ENCODE measurements at places on chromosomes 3 and 15. TPM values are rescaled to one million over a fixed set of nuclear protein-coding genes. Genes with fewer than 3 reads are reported as not detected.
A peak's percentile ranks its signal among the peaks of the same experiment; 100 is the strongest.

DNA sequence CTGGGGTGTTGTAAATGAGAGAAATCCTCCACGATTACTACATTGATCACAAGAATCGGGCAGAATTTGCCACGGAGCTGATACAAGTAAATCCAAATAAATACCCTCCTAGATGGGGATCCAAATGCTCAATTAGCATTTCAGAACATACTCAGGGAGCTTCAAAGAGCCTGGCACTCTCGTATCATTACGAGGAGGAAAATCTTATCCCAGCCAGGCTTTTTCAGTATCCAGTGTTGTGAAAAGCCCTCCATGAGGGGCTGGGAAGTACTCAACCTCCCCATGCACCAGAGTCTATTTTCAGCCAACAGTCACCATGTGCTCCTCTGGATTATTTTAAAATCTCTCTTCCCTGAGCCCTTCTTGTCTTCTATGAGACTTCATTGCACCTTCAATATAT, 122.6 kb upstream of the ARRDC4 start:
- DNase-seq = no peak

The ZNF501 gene
- total RNA-seq = 4.9 TPM

DNA sequence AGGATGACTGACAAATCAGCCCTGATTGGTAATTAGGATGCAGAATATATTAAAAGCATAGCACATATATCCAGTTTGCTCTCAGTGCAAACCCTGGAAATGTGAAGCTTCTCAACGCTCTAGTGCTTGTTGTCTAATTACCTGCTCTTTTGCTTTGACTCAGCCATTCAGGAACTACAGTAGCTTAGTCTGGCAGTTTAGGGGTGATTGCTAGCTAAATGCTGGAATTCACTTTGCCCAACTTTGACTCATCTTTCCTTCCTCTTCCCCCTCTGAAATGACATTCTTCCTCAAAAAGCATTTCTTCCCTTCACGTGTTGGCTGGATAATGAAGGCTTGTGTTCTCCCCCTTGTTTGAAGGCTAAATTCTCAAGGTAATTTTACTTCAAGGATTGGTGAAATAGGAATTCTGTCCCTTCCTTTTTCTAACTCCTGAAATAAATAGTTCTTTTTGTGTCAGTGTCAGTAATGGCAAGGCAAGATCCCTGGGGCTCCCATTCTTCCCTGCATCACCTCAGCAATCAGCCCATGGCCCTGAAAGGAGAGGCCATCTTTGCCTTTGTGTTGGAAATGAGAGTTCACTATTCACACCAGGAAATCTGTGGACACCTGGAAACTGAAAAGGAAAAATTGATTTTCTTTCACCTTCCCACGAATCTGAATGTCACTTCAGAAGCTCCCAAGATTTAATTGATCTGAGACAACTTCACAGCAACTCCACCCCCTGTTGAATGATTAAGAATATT, 103.6 kb downstream of the ECT2 start:
- no peak for DNase-seq

DNA sequence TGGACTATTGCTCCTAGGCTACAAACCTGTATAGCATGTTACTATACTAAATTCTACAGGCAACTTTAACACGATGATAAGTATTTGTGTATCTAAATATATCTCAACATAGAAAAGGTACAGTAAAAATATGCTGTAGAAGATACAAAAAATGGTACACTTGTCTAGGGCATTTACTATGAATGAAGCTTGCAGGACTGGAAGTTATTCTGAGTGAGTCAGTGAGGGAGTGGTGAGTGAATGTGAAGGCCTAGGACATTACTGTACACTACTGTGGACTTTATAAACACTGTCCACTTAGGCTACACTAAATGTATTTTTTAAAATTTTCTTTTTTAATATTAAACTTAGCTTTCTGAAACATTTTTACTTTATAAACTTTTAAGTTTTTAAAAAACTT, 140.5 kb upstream of the SGO1 start:
- DNase-seq = no peak

The PPP4R2 gene
- 122 TPM for total RNA-seq

DNA sequence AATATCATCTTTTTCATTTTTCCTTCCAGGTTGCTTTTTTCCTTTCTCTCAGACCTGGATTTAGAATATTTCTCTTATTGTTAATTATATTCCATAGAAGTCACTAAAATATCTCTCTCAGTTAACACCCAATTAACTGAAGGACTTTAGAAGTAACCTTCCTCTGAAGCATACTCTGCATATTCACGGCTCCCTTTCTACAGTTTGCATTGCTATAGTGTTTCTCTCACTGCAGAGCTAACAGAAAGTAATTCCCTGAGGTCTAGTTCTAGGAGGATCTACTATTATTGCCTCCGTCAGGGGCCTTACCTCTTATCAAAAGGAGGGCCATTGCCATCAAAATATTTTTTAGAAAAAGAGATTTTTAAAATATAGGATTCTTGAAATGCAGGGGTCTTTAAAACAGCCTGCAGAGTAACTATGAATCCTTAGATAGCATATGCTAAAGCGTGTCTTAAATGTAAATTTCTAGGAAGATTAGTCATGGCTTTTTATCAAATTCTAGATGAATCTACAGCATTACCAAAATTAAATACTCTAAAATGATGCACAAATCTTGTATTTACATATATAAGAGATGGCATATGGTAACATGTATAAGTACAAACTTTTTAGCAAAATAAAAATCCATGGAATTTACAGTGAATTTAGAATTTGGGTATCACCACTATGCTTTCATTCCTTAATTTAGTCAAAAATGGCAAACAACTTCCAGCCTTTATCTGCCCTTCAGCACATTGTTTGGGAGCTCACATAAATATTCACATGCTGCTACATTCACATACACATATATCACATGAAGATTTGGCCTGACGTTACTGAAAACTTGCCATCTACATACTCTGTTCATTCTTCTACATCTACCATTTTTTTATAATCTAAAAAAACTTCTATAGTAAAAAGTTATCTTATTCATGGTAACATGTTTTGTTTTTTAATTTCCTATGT, 696.8 kb downstream of the OTOL1 start:
- no peak for DNase-seq

- no peak for DNase-seq
These were observed 119.1 kb downstream of the OPA1 start for GRCh38 chr3:193711964-193712598.

- no peak for DNase-seq
These were observed 25.9 kb upstream of the MTMR10 start for GRCh38 chr15:31017311-31017710.

- peak; percentile 1 for DNase-seq
These were observed 985 bp downstream of the LCMT2 start for GRCh38 chr15:43329217-43329959.

GRCh38 chr15:83275412-83275811, 9.1 kb downstream of the BNC1 start:
- DNase-seq = no peak

The PDE12 gene
- total RNA-seq = 33.3 TPM

The RTP3 gene
- total RNA-seq = not detected

DNA sequence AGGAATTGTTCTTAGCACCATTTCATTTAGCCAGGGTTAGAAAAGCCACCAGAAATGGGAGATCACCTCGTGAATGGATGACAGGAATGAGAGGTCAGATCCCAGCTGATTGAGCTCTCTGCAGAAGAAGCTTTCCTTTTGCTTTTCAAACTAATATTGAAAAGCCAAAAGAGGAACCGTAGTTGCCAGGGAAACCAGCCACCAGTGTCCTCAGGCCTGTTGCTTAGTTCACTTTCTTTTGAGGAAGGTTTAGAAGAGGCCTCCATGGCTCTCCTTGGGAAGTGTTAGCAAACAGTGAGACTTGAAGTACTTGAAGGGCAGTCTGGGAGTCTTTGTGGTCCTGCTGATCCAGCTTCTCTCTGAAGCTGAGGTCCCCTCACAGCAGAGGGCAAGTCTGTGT, 7.4 kb upstream of the CCK start:
- no peak for DNase-seq
